NCI-H2081 treated with DMSO at 0.1 percent for 48 hours (cell line): ENCODE measurements at places on chromosomes 11 and 22.

DNA sequence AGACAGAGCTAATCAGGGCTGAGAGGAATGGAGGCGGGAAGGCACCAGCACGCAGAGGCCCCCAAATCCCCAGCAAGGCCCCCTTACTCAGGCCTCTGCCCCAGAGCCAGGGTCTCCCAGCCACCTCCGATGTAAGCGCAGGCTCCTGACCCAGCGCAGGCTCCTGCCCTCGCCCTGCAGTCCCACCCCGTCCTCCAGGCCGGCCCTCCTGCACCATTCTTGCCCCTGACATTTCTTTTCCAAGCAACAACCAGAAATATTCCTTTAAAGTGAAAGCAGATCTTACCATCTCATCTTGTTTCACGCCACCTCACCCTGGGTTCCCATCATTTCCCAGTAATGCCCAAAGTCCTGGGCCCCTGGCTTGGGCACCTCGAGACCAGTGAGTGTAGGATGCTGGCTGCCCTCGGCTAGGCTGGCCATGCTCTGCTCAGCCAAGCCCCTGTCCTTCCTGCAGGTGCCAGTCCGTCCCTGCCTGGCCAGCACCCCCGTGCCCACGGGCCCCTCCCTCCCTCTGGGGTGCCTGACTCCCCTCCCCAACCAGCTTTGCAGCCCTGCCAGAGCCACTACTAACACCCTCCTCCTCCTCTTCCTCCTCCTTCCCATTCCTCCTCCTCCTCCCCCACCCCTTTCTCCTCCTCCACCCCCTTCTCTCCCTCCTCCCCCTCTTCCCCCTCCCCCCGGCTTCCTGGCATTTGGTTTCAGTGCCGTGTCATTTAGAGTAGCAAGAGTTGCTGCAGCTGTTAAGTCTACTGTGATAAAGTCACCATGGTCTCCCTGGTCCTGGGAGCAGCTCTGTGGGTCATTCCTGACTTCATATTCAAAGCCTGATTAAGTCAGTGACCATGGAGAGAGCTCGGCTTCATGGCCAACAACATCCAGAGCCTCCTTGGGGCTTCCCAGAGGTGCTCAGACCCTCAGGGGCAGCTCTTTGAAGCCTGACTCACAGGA lies 78.7 kb downstream of the PIWIL3 start:
- no peak for DNase-seq

- DNase-seq: peak; percentile 86
These were observed at the start of gene FADS2 for GRCh38 chr11:61827571-61828378. Gene FADS2 (plus strand): TSS chr11:61828300. CDS start chr11:61828391, 91 bp downstream.

- no peak for DNase-seq
These were observed 406.6 kb downstream of the LARGE1 start for GRCh38 chr22:33513388-33514338.

GRCh38 chr11:132692891-132693290 lies 839.4 kb downstream of the OPCML start:
- DNase-seq: no peak

DNA sequence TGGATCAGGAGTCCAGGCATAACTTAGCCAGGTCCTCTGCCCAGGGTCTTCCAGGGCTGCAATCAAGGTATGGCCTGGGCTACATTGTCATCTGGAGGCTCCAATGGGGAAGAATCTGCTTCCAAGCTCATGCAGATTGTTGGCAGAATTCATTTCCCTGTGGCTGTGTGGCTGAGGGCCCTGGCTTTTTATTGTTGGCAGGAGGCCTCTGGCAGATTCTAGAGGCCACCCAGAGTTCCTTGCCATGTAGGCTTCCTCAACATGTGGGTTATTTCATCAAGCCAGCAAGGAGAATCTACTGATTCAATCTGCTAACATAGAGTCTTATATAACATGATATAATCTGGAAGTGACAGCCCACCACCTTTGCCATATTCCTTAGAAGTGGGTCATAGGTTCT lies 16.4 kb upstream of the EP300 start:
- no peak for DNase-seq

DNA sequence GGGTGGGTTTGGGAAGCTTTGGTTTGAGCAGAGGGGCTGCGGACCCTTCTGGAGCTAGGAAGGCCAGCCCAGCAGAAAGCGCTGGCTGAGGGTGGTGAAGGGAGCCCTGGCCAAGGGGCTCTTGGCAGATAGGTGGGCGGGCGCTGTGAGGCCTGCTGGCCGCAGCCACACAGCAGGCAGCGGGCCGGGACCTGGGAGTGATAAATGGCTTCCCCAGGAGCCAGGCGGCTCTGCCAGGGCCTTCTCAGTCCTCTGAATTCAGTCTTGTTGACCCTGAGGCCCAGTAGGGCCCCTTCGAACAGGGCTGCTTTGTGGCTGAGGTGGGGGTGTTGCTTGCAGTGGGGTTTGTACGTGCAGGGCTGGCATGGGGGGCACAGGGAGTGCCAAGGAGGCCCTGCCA lies 33.4 kb upstream of the H19 start:
- DNase-seq: no peak

GRCh38 chr11:6197466-6198200 lies 1.4 kb upstream of the OR52W1 start:
- no peak for DNase-seq

- no peak for DNase-seq
These were observed 47.0 kb downstream of the SBF2 start for GRCh38 chr11:10247011-10247410.

GRCh38 chr11:47946682-47947559 lies 33.4 kb upstream of the PTPRJ start:
- no peak for DNase-seq
